Caco-2 (cell line): ENCODE measurements at places on chromosomes 1 and 21.
A peak's percentile ranks its signal among the peaks of the same experiment; 100 is the strongest.

GRCh38 chr1:158646465-158646864 is 40.0 kb downstream of the SPTA1 start:
- H3K27me3 ChIP-seq, result no peaks in the 10 kb centered on the region
- H3K4me3 ChIP-seq, result no peak overlapping the region
- H3K36me3 ChIP-seq, result no peaks in the 10 kb centered on the region
- H3K27ac ChIP-seq, result no peak overlapping the region
- no peak for DNase-seq

GRCh38 chr1:20280906-20281305 is 9.8 kb upstream of the VWA5B1 start:
- no peaks in the 10 kb centered on the region for H3K36me3 ChIP-seq
- H3K27me3 ChIP-seq, result no peaks in the 10 kb centered on the region

DNA sequence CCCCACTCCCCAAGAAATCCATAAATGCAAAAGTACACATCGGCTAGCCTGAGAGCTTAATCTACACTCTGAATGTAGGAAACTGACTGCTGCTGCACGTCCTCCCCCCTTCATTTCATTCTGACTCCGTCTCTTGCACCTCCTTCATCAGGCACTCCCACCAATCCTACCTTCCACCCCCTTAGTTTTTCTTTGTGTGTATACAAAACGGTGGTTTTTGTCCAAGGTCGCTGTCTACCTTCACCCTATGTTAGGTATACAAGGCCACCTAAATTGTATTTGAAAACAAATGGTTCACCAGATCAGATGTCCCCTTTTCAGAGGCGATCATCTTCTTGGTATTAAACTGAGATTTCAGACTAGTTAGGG is 1.9 kb downstream of the WDR26 start:
- DNase-seq, result no peak
- H3K4me1 ChIP-seq, result peaks cover 22% of the 10 kb centered on the region

- peaks cover 11% of the 10 kb centered on the region; the same call in 1 of the 2 replicates for H3K4me1 ChIP-seq
- DNase-seq, result no peak
These were observed 25.2 kb downstream of the ETS2 start for GRCh38 chr21:38830671-38831525.

DNA sequence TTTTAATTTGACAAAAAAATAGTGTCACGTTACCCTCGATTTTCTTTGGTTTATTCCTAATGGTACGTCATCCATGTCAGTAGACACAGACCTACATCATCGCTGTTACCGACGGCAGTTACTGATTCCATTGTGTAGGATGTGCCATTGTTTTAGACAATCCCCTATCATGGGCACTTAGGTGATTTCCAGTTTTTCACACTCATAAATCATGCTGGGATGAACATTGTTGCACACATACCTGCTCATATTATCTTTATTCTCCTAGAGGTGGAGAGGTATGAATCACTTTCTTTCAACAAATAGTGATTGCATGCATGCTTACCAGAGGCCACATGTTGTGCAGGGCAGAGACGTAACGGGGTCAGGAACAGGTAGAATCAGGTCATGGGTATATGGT is 79.7 kb upstream of the EFHD2 start:
- H3K4me3 ChIP-seq, result no peak overlapping the region
- no peaks in the 10 kb centered on the region for H3K27me3 ChIP-seq
- no peaks in the 10 kb centered on the region for H3K36me3 ChIP-seq
- no peak overlapping the region for H3K27ac ChIP-seq

- no peak overlapping the region for H3K4me3 ChIP-seq
- no peak for DNase-seq
- no peaks in the 10 kb centered on the region for H3K36me3 ChIP-seq
- H3K27me3 ChIP-seq, result no peaks in the 10 kb centered on the region
- no peak overlapping the region for H3K27ac ChIP-seq
These were observed 27.6 kb upstream of the POGK start for GRCh38 chr1:166811691-166812090.

GRCh38 chr1:59143133-59143487 is 153.8 kb upstream of the FGGY start:
- H3K27ac ChIP-seq, result peak overlapping the region; percentile 76
- no peaks in the 10 kb centered on the region for H3K27me3 ChIP-seq
- no peak overlapping the region for H3K4me3 ChIP-seq
- DNase-seq, result peak; percentile 73
- H3K4me1 ChIP-seq, result peaks cover 20% of the 10 kb centered on the region
- H3K36me3 ChIP-seq, result no peaks in the 10 kb centered on the region

DNA sequence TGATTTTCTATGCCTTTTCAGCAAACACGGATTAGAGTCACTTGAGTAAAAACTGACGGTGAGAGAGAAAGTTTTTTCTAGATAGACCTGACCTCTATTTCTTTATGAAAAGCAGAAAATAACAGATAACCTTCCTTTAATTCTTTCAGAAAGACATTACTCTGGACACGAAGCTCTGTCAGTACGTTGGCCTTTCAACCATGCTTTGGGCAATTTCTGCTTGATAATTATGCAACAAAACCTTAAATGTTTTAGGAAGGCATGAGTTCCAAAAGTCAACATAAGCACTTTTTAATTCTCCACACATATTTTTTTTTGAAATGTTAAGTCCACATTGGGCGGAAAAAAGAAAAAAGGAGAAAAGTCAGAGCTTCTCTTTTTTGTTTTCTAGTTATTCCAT is 137.8 kb downstream of the AKT3 start:
- H3K4me3 ChIP-seq, result no peak overlapping the region
- DNase-seq, result no peak

DNA sequence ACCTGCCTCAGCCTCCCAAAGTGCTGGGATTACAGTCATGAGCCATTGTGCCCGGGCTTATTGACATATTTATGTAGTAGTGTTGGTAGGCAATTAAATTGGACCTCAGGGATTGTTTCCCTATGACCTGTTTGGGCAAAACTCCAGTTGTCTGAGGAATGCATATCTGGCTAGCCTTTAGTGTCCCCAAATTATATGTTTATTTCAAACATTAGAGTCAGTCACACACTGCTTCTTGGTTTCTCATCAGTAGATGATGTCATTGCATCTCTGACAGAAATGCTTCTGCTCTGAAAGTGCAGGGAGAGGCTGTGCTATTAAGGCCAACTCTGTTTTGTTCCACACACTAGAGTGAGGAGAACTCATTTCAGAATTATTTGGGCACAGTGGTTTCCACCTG is 12.5 kb downstream of the PIP5K1A start:
- no peak for DNase-seq
- H3K27me3 ChIP-seq, result no peaks in the 10 kb centered on the region
- 0 out of 2 replicates have a peak, but pooled peaks cover 4% of the 10 kb centered on the region for H3K4me1 ChIP-seq
- no peak overlapping the region for H3K4me3 ChIP-seq
- H3K27ac ChIP-seq, result no peak overlapping the region
- no peaks in the 10 kb centered on the region for H3K36me3 ChIP-seq

- DNase-seq, result no peak
- H3K27ac ChIP-seq, result peak overlapping the region; percentile 37
- no peak overlapping the region for H3K4me3 ChIP-seq
- no peaks in the 10 kb centered on the region for H3K27me3 ChIP-seq
- no peaks in the 10 kb centered on the region; the same call in 1 of the 2 replicates for H3K36me3 ChIP-seq
These were observed 13.7 kb downstream of the MTARC2 start for GRCh38 chr1:220761688-220762427.

DNA sequence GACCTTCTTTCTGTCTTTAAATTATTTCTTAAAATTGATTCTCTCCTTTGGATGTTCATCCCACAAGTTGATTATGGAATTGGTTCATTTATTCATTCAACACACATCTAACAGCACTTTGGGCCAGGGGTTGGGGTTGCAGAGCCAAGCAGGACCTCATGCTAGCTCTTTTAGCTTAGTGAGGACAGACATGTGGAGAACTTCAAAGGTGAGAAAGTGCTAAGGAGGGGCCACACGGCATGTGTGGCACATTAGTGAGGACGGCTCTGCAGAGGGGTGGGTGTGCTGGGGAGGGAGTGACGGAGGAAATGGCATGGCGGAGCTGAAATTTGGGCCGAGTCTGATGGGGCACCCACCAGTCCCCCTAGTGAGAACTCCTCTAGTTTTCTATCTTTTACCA is 32.5 kb upstream of the VASH2 start:
- H3K36me3 ChIP-seq, result no peaks in the 10 kb centered on the region
- no peak for DNase-seq
- H3K4me3 ChIP-seq, result no peak overlapping the region
- H3K27me3 ChIP-seq, result no peaks in the 10 kb centered on the region
- H3K4me1 ChIP-seq, result no peaks in the 10 kb centered on the region

GRCh38 chr1:29809446-29810120 is 573.3 kb downstream of the PTPRU start:
- H3K36me3 ChIP-seq, result no peaks in the 10 kb centered on the region
- H3K4me3 ChIP-seq, result no peak overlapping the region
- DNase-seq, result no peak
- no peaks in the 10 kb centered on the region for H3K27me3 ChIP-seq
- H3K4me1 ChIP-seq, result no peaks in the 10 kb centered on the region
- no peak overlapping the region for H3K27ac ChIP-seq

GRCh38 chr1:206050655-206051235 is 2.2 kb upstream of the RHEX start:
- no peak for DNase-seq
- H3K4me1 ChIP-seq, result peaks cover 14% of the 10 kb centered on the region
- H3K27me3 ChIP-seq, result no peaks in the 10 kb centered on the region
- H3K4me3 ChIP-seq, result no peak overlapping the region

- H3K27ac ChIP-seq, result no peak overlapping the region
- DNase-seq, result no peak
- no peaks in the 10 kb centered on the region for H3K4me1 ChIP-seq
These were observed 32.9 kb downstream of the STYXL2 start for GRCh38 chr1:167126811-167127210.

DNA sequence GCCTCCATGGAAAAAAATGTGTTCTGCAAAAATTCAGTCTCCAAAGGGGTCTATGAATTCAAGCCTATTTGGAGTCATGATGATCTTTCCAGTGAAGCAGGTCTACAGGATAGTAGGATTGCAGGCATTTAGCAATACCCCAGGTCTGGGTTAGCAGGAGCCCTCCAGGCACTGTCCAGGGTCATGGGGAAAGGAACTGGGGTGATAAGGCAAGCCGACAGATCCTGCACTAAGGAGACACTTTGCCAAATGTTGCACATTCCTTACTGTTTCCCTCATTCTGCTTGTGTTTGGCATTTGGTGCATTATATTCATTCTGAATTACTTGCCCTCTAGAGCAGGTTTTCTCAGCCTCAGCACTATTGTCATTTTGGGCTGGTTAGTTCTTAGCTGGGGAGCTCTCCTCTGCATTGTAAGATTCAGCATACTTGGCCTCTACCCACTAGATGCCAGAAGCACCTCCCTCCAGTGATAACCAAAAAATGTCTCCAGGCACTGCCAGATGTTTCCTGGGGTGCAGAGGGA is 333.3 kb upstream of the PLXNA2 start:
- no peak overlapping the region for H3K4me3 ChIP-seq
- H3K27me3 ChIP-seq, result 0 out of 2 replicates have a peak, but pooled peaks cover 1% of the 10 kb centered on the region
- H3K4me1 ChIP-seq, result no peaks in the 10 kb centered on the region

DNA sequence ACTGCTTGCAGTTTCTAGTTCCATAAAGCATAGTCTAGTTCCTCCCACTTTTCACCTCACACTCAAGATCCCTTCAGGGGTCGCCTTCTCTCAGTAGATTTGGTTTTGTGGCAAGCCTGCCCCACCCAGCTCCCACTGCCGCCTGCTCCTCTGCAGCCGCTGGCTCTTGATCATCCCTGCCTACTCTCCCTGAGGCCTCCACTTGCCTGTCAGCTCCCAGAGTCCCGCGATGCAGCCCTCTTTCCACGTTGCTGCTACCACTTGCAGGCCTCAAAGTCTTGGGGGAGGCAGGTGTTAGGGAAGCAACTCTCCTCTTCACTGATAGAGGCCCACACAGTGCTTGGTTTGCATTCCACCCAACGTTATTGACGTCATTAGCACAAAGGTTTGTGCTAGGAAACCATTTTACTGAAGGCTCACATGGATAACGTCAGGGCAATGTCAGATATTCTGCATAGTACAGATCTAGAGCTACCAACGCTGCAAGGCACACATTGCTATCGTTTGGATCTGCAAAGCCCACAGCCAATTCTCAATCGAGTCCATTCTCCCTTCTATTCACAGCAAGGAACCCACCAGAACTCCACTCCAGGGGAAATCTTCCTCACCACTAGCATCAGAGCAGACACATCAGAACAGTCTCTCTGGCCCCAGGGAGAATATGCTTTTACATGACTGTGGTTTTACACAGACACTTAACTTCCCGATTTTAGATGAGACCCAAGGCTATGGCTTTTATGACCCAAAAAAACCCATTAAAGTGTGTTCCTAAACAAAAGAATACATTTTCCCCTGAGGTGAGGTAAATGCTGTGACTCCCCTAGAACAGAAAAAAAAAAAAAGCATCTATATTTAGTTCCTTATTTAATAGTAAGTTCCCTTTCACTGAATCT is 519.5 kb upstream of the CAMK1G start:
- no peak for DNase-seq
- H3K27ac ChIP-seq, result no peak overlapping the region
- H3K4me1 ChIP-seq, result no peaks in the 10 kb centered on the region

GRCh38 chr1:180231506-180231921 is 1.4 kb downstream of the LHX4 start:
- no peaks in the 10 kb centered on the region for H3K36me3 ChIP-seq
- peaks cover 13% of the 10 kb centered on the region for H3K27me3 ChIP-seq
- peak overlapping the region; percentile 60 for H3K4me3 ChIP-seq
- H3K4me1 ChIP-seq, result peaks cover 6% of the 10 kb centered on the region; the same call in 1 of the 2 replicates
- no peak for DNase-seq

GRCh38 chr1:63663301-63663700 is 70.1 kb downstream of the PGM1 start:
- H3K4me1 ChIP-seq, result 0 out of 2 replicates have a peak, but pooled peaks cover 4% of the 10 kb centered on the region
- no peak for DNase-seq
- no peaks in the 10 kb centered on the region for H3K36me3 ChIP-seq
- peak overlapping the region; percentile 15 for H3K27ac ChIP-seq

DNA sequence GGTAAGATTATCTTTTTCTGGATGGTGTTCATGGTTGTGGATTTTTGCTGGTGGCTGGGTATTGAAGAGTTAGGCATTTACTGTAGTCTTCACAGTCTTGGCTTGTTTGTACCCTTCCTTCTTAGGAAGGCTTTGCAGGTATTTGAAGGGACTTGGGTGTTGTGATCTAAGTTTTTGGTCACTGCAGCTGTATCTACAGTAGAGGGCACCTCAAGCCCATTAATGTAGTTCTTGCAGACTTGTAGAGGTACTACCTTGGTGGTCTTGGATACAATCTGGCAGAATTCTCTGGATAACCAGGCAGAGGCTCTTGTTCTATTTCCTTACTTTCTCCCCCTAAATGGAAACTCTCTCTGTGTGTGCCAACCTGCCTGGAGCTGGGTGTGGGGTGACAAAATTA is 155.8 kb upstream of the BRINP3 start:
- no peak overlapping the region for H3K27ac ChIP-seq
- no peaks in the 10 kb centered on the region for H3K27me3 ChIP-seq
- no peak overlapping the region for H3K4me3 ChIP-seq
- no peaks in the 10 kb centered on the region for H3K36me3 ChIP-seq

GRCh38 chr1:221294242-221294641 is 415.0 kb downstream of the HLX start:
- no peaks in the 10 kb centered on the region for H3K4me1 ChIP-seq
- DNase-seq, result no peak
- no peak overlapping the region for H3K4me3 ChIP-seq
- H3K27ac ChIP-seq, result no peak overlapping the region
- no peaks in the 10 kb centered on the region for H3K36me3 ChIP-seq
- H3K27me3 ChIP-seq, result no peaks in the 10 kb centered on the region
